ENCODE measurements at places on chromosomes 7 and 10.

DNA sequence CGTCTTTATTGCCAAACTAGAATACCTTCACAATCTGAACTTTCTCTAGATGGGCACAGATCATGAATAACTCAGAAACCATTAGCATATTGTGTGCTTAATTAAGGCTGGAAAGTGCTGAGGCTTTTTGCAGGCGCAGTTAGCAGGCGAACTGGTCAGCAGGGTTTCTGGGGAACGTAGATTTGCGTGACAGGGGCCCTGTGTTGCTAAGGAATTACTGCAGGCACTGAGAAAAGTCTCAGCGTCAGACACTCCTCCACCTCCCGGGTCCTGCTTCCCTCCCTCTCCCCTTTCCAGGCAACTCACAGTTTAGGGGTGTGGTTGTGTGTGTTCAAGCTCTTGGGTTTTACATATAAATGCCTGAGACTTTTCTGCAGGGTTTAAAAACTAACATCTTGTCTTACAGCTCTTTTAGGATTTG is 2.2 kb downstream of the MAP3K8 start:
- peak; percentile 84 for DNase-seq

- peak; percentile 61 for DNase-seq
These were observed 42.3 kb downstream of the BRI3 start for GRCh38 chr7:98323597-98324322.

DNA sequence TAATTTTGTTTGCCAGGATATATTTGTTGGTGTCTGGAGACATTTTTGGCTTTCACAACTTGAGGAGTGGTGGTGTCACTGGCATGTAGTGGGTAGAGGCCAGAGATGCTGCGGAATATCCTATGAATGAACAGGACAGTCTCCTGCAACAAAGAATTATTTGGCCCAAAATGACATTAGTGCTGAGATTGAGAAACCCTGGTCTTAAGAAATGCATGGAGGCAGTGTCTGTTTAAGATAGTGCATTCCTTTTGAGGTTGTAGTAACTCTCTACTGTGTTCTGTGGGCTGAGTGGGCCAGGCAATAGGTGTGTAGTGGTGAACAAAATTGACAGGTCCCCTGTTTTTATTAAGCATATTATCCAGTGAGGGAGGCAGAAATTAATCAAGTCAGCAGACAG is 165.5 kb downstream of the CDK14 start:
- no peak for DNase-seq

GRCh38 chr10:117945651-117946050 is 101.1 kb downstream of the RAB11FIP2 start:
- no peak for DNase-seq

DNA sequence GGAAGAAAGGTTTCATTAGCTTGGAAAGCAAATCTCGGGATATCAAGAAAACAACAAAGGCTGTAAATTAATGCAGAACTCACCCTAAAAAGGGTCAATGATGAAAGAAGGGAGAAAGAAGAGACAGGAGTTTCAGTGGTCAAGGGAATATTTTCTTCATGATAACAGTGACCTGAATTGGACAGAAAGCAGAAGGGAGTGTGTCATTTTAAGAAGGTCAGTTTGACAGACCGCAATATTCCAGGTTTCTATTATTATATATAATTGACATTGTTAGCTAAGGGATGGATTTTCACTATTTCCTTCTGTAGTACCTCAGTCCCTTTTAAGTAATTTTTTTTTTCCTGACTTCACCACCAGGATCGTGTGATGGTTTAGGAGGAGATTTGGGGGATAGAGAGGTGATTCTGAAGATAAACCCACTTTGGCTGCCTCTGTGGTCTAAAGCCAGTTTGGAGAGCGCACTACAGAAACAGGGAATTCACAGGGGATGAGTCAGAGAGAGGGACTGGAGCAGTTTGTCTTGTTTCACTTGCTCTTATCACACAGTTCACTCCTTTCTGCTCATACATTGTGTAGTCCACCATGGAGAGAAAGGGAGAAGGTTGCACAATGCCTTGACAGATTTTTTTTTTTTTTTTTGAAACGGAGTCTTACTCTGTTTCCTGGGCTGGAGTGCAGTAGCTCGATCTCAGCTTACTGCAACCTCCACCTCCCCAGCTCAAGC is 417.9 kb downstream of the AUTS2 start:
- DNase-seq = peak; percentile 91

DNA sequence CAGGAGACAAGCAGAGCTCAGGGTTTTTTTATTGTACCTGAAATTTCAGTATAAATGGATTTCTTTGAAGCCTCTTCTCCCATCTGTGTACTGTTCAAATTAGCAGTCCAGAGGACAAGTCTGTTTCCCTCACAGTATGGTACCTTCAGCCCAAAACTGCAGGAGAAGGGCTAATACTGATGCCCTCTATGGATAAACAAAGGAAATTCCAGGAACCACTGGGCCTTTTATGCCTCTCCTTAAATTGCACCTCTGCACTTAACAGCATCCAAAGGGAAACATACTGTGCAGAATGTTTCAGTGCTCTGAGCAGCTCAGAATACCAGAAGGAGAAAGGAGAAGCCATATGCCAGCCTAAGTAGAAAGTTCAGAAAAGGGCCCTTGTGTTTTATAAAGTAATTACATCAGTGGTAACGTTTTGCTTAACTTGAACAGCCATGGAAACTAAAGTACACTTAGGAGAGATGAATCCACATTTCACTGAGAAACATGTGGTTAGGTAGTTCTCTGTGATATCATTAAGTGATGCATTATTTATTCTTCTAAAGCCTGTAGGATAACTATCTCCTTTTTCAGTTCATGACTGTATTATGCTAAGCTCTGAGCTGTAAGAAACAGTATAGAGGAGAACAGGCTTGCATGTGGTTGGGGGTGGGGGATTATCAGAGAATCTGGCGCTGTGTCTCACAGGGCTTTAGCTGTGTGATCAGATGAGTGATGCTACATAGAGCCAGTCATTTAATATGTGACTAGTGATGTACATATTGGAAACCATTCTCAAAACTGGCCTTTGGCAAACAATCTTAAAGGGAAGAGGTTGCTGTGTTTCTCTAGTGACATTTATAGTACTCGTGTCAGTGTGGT is 111.3 kb downstream of the POU6F2 start:
- no peak for DNase-seq

GRCh38 chr10:84290235-84290634 is 38.2 kb upstream of the CCSER2 start:
- DNase-seq = no peak
